CD4-positive, alpha-beta T cell treated with Interleukin-15 for 4 hours (primary cell): ENCODE measurements at places on chromosomes 16 and 17.

DNA sequence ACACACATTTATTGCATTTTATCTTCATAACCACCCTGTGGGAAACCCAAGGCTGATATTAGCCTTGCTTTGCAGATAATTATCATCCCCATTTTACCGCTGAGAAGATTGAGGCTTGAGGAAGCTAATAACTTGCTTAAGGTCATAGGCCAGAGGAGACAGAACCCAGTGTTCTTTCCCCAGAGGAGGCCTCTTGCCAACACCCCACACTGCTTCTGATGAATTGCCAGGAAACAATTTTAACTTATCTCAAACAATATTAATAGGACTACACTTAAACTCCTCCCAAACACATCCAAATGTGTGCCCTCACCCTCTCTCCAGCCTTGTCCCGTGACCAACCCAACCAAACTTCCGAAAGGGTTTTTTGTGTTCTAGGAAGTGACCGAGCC is 2.1 kb upstream of the SPG7 start:
- DNase-seq: no peak

DNA sequence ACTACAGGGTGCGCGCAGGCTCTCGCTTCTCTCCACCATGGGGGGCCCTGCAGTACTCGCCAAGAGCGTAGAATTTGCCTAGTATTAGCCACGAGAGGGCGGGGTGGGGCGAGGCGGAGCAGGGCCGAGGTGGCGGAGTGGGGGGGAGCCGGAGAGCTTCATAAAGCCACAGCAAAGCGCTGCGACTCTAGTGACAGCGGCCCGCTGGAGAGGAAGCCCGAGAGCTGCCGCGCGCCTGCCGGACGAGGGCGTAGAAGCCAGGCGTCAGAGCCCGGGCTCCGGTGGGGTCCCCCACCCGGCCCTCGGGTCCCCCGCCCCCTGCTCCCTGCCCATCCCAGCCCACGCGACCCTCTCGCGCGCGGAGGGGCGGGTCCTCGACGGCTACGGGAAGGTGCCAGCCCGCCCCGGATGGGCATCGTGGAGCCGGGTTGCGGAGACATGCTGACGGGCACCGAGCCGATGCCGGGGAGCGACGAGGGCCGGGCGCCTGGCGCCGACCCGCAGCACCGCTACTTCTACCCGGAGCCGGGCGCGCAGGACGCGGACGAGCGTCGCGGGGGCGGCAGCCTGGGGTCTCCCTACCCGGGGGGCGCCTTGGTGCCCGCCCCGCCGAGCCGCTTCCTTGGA is at the start of gene TBX21:
TBX21 (plus strand) TSS at position 190 of the 627 bp plus-strand sequence; CDS start at position 409, 219 bp downstream.
- DNase-seq: peak; percentile 93

- no peak for DNase-seq
Observed at GRCh38 chr17:17497065-17497844, 1.1 kb upstream of the RASD1 start.

DNA sequence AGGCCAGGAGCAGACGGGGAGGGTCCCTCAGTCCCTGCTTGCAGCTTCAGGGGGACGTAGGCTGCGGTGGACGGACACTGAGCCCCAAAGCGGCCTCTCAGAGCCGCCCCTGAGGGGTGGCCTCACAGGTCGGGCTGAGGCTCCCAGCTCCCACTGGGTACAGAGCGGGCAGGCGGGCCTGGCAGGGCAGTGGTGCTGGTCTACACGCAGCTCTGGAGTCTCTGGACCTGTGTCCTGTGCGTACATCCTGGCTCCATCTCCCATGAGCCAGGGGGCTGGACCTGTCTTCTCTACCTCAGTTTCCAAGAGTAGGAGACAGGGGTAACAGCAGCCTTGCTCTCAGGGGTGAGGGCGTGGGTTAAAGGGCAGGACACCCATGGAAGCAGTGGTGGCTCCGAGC is 1.7 kb downstream of the DPEP1 start:
- DNase-seq: no peak

DNA sequence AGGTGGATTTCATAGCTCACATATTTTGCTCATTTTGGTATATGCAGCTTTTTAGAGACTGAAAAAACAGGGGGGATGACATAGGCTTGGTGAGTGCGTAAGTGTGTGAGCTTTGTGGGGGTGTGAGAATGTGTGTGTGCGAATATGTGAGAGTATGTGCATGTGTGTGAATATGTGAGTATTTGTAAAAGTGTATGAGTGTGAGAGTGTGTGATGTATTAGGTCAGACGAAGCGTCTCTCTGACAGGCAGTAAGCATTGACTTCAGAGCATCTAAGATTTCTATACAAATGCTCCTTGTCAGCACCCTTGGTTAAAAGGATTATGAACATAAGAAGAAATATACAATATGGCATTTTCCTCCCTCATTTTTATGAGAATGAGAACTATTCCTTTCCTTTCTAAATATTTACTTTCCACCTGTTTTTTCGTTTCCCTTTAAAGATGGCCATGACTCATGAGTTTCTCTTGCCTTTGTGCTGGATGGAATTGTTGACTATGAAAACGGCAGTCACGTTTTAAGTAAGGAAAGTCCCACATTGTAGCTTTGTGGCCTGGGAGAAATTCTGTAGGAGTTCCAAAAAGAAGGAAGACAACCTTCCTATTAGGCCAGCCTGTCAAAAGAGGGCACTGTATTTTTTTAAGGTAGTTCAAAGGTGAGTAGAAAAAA is 276.4 kb downstream of the FOXL1 start:
- DNase-seq: no peak

DNA sequence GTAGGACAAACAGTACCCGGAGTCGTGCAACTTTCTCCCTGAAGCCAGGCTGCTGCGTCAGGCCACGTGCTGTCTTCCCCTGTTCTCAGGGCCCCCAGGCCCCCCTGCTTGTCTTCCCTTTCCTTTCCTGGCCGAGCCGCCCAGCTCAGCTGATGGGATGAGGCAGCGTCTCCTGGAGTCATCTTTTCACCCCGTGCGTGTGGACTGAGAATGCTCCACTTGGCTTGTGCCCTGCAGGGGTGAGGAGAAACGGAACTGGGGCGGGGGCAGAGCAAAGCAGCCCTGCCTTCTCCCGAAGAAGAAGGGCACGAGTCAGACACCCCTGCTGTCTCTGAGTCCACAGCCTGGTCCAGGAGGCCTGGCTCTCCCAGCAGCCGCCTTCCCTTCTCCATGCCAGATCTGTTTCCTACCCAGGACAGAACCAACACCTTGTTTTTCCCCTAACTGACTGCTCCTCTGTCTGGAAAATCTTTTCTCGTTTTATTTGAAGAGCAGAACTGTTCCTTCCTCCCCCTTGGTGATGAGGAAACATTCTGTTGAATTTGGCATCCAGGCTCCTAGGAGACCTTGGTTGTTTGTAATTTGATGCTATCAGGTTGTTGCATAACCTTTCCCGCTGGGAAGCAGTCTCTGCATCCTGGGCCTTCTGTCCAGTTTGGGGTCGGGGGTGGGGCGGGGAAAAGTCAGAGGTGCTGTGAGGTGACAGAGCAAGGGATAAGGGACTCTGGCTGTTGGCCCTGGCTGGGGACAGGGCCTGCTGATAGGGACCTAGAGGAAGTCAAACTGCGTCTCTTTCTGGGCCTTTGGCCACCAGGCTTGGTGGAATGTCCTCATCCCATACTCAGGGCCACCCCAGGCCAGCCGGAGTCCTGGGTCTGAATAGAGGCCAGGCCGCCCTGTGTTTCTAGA is 78.8 kb downstream of the WIPI1 start:
- no peak for DNase-seq

DNA sequence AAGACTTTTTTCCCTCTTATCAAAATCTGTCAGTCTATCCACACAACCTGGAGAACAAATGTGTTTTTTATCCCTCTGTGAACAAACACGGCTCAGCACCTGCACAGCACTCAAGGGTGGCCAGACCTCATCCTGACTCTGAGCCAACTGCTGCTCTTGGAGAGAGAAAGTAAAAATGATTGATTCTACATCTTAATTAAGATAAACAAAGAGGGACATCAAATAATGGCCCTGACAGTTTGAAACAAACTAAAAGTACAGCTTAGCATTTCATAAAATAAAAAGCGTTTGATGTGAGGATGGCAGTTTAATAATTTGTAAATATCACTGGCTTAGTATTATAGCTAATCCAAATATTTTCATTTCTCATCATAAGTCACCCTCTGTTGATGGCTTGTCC is 106.2 kb downstream of the SNX11 start:
- DNase-seq: no peak

DNA sequence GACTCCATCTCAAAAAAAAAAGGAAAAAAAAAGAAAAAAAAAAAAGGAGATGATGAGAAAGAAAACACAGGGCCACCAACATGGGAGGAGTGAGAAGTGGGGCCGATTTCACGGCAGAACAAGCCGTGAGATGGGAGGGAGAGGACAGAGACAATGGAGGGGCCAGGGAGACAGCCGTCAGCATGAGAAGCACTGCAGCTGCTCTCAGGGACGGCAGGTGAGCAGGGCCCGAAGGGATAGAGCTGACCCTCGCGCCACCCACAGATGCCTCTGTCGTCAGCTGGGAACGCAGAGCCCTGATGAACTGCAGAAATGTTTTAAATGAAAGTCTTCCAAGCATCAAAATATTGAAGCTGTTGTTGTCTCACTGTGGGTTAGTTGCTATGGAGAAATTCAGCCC is 20.3 kb downstream of the PITPNM3 start:
- DNase-seq: no peak

GRCh38 chr17:20153231-20153630 is 144.1 kb downstream of the SPECC1 start:
- no peak for DNase-seq

GRCh38 chr16:85364323-85365040 is 248.6 kb upstream of the GSE1 start:
- DNase-seq: no peak

GRCh38 chr17:57419940-57420550 is 163.7 kb downstream of the MSI2 start:
- DNase-seq: no peak
